ENCODE measurements at places on chromosomes 4 and X.

- DNase-seq = no peak
Observed at GRCh38 chrX:70039758-70040157, 10.0 kb downstream of the AWAT2 start.

DNA sequence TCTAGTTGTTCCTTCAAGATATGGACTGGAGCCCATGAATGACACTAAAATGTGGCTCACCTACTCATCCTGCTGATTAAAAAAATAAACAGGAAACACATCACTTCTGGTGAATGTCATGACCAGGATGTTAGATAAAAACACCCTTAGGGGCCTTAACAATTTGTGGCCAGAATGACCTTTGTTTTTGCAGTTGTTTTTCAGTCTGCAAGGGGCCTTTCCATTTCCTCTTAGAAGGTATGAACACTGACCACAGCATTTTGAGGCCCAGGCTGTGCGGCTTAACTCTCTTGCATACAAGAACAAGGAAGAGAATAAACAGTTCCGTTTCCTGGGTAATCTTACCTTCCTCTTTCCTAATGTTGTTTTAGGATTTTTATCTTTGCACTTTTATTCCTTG lies 113.2 kb downstream of the IL1RAPL2 start:
- no peak for DNase-seq

GRCh38 chrX:136210806-136211205 lies 40.4 kb downstream of the MAP7D3 start:
- no peak for DNase-seq

GRCh38 chr4:22667332-22667940 lies 25.3 kb upstream of the GBA3 start:
- no peak for DNase-seq

- DNase-seq = no peak
Observed at GRCh38 chr4:8532245-8532781, 47.9 kb upstream of the GPR78 start.

DNA sequence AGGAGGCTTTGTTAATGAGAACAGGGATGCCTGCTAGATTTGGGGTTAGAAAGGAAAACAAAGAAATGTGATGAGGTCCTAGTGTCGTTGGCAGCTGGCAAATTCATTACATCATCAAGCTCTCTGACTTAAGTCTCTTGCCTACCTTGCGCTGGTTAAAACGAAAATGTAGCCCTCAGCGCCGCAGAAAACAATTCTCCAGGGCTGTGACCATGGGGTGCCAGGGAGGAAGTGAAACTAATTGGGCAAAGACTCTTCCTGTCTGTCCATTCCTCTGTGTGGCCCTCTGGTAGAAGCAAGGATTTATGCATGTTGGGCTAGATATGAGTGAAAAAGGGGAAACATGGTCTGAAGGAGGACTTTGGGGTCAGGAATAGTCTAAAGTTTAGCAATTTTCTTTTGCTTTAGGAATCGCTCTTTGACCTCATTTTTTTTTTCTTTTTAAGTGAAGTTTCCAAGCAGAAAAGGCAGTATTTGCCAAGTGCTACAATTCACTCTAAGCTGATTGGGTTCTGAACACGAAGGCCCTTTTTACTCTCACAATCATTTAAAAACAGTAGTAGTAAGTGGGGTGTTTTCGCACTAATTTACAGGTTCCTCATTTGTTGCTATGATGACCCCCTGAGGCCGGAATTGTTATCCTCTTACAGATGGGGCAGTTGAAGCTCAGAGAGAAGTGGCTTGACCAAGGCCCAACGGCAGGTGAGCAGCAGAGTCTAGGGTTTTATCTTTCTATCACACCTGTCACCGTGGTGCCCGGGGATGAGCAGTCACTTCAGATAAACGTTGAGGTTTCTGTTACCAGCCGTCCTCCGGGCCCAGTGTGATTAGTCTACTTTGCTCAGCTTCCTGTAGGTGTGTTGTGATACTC lies 27.3 kb upstream of the CHRNA9 start:
- peak; percentile 73 for DNase-seq

DNA sequence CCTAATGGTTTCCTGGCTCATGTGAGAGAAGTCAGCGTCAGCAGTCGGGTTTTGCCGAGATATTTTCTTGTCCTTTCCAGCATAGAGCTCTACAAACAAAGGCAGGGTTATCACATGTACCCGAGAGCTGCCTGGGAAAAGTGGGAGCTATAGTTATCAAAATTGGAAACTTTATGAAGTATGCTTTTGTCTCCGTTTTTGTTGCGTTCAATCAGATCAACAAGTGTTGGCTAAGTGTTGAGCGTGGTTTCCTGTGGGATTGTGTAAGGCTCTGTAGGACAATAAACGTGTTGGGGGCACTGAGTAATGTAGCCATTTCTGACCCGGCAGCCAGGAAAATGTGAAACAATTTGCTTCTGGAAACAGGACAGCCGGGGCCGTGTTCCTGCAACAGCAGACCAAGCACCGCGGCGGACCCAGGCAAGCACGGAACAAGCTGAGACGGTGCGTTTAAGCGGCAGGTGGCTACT lies at the start of gene BMX:
Gene BMX, plus strand, starts transcription at position 311 of the 470 bp plus-strand sequence. CDS start 7,547 bp downstream, outside the sequence.
- no peak for DNase-seq

GRCh38 chrX:17443556-17443955 lies 68.6 kb downstream of the NHS start:
- no peak for DNase-seq

GRCh38 chrX:44935172-44935571 lies 62.2 kb downstream of the KDM6A start:
- DNase-seq = no peak

GRCh38 chr4:26609391-26609790 lies 25.5 kb downstream of the TBC1D19 start:
- no peak for DNase-seq
